IPS DF 19.7 (cell line): ENCODE measurements at places on chromosomes 13 and 19.

GRCh38 chr13:86932776-86933334 lies 738.3 kb upstream of the SLITRK5 start:
- peak; percentile 85 for DNase-seq

DNA sequence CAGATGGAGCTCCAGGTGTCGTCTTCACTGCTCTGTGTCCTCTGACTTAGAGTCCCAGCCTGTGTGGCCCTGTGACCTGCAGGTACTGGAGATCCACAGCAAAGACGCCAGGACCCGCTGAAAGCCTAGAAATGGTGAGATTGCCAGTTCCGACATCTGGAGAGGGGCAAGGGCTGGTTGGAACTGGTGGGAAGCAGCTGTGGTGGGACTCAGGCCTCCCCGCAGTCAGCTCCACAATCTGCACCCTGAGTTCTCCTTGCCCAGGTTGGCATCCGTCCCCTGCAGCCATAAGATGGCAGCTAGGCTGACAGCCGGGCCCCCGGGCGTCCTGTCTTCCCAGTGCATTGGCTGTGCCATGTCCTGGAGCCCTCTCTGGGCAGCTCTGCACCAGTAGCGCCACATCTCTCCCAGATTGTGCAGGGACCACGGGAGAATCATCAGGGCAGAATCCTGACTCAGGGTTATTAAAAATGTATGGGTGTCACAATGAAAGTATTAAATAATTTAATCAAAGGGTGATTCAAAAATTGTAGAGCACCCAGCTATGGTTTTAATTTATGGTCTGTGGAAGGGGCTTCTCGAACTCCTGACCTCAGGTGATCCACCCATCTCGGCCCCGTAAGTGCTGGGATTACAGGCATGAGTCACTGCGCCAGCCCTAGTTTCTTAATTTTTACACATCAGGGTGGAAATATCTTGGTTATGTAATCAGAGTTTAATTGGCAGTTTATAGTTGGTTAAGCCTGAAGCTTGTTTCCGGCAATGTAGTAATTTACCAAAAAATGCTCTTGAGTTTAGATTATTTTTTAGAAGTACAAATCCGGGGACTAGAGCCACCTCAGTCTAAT lies 32.2 kb upstream of the ZNF681 start:
- DNase-seq = no peak

- DNase-seq = no peak
Observed at GRCh38 chr13:48216204-48216711, 16.7 kb upstream of the ITM2B start.

DNA sequence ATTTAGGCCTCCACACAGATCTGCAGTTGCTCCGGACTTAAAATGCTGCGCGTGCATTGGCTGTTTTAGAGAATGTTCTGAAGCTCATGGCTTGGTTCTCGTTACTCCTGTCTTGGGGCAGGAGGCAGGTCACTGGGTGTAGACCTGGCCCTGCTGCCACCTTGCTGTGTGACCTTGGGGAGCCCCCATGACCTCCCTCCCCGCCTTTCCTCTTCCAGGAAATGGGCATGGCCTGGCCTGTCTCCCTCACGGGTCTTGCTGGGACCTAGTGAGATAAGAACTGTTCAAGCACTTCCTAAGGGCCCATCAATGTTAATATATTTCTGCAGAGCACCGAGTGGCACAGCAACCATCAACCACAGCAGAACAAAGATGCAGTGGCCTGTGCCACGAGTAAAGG lies 49.4 kb downstream of the KLF2 start:
- no peak for DNase-seq

DNA sequence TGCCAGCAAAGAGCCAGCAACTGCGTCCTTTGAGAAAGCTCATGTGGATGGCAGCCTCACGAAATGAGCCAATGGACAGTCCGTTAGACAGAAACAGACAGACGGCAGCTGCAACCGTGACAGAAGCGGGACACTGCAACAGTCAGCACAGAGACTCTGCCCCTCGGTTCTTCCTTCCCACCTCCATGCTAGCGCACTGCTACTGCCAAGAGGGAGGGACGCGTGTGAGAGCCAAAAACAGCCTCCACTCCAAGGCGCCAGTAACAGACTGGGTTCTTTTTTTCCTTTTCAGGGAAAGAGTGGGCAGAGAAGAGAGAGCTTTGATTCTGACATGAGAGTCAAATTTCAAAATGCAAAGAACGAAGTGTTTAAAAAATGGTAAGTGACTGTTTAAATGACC lies 77.5 kb downstream of the SERP2 start:
- no peak for DNase-seq

- DNase-seq = no peak
Observed at GRCh38 chr19:42269478-42270345, 660 bp downstream of the CIC start.

- DNase-seq = no peak
Observed at GRCh38 chr19:38675611-38676010, 28.2 kb downstream of the ACTN4 start.

DNA sequence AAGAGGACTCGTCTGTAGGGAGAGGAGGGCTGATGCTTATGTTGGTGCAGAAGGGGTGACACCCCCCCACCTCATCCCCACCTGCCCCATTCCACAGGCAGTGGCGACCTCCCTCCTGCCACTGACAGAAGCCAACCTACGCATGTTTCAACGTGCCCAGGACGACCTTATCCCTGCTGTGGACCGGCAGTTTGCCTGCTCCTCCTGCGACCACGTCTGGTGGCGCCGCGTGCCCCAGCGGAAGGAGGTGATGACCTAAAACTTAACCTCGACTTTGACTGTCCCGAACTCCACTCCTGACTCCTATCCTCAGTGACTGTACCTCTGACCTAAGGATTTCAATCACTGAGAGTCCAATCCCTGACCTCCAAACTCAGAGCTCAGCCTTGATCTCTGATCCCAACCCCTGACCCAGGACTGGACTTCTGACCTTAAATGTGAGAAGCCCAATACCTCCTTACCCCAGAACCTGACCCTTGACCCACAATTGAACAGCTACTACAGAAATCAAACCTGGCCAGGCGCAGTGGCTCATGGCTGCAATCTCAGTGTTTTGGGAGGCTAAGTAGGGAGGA lies 3.8 kb downstream of the SHFL start:
- DNase-seq = no peak

DNA sequence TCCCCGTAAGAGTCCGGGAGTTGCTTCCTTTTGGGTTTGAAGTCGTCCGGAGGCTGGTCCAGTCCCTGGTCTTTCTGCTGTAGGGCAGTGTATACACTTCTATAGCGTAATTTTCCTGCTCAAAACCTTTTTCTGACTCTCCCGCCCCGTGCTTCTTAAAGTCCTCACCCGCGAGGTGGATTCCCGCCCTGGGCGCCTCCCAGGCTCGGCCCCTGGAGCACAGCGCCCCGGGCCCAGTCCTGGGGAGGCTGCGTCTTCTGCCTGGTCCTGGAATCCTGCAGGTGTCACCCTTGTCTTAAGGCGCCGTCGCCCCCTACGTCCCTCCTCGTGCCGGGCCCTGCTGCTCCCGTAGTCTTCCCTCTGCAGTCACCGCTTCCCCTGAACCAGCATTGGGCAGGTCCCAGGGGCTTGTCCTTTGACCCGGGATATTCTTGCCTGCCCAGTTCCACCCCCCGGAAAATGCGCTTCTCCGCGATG lies 34.4 kb upstream of the ZNF808 start:
- peak; percentile 76 for DNase-seq

DNA sequence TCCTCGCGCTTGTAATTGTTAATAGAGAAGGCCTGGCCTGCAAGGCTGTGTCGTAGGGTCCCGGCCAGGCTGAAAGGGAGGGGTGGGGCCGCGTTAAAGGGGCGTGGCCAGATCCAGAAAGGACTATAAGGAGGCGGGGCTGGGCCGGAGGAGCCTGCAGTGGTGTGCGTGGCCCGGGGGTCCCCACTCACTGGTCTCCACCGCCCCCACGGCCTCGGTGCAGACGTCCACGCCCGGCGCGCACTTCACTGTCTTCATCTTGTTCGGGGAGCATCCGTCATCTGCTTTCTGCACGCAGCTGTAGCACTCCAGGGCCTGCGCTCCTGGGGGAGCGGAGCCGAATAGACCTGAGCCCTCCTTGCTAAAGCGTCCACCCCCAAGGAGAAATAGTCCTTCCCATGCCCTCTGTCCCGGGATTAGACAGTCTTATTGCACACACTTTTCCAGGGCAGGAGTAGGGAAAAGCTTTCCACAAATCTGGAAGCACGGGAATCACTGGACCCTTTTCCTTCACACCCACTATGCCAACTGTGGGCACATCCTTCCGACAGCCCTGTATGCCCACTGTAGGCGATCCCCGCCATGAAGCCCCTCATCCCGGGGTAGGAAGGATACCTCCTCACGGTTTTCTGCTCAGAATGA lies 1.2 kb downstream of the LYPD3 start:
- DNase-seq = no peak

GRCh38 chr13:99339736-99340397 lies 32.7 kb upstream of the GPR183 start:
- no peak for DNase-seq

DNA sequence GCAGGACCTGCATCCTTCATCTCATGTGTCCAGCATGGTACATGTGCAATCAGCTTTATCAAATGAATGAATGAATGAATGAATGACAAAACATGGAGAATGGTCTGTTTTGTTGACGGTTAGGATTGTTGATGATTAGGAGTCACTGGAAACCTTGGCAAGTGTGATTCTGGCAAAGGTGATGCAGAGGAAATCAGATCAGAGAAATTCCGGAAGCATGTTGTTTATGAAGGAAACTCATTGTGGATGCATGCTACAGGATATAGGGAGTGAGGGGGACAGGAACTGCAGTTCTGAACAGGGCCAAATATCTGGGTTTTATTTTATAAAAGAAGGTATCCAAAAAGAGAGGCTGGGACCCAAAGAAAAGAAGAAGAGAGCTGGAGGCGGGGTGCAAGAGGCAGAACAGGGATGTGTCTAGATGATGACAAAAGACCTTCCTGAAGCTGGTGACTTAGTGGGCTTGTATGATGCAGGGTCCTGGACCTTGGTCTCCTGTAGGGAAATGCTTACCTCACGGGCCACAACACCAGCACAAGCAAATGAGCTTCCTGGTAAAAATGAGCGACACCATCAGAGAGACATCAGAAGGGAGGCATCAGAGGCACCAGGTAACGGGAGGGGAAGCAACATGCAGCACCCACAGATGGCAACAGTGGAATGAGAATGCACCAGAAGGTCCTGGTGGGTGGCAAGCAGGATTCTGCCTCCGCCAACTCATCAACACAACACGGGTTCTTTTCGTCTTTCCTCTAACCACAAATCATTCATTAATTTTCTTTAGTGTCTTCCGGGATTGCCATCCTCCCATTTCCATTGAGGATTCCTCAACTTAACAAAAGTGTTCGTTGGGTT lies 159.6 kb downstream of the FOXO1 start:
- no peak for DNase-seq

- no peak for DNase-seq
Observed at GRCh38 chr13:110942248-110942981, 27.5 kb upstream of the ANKRD10 start.

DNA sequence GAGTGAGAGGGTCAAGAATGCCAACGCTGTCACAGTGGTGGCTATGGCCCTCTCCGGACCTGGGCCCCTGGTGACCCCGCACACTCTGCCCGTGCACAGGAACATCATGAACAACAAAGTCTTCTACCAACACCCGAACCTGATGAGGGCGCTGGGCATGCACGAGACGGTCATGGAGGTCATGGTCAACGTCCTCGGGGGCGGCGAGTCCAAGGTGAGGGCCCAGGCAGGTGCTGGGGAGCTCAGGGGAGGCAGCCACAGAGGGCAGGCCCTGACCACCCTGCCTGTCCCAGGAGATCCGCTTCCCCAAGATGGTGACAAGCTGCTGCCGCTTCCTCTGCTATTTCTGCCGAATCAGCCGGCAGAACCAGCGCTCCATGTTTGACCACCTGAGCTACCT lies 62.6 kb downstream of the RYR1 start:
- no peak for DNase-seq

DNA sequence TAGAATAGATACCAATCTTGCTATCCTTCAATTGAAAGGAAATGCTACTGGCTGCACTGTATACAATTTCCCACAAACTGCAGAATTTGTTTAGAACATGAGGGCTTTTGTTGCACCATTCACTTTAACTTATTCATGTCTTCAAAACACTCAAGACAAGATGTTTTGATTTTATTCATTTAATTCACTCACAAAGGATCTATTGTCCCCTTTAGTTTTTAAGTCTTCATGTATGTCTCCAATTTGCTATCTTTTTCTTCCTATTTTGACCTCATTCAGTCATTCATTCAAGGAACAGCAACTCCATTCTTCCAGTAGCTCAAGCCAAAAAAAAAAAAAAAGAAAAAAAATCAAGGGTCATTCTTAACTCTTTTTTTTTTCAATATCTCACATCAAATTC lies 130.6 kb upstream of the SOX21 start:
- no peak for DNase-seq

DNA sequence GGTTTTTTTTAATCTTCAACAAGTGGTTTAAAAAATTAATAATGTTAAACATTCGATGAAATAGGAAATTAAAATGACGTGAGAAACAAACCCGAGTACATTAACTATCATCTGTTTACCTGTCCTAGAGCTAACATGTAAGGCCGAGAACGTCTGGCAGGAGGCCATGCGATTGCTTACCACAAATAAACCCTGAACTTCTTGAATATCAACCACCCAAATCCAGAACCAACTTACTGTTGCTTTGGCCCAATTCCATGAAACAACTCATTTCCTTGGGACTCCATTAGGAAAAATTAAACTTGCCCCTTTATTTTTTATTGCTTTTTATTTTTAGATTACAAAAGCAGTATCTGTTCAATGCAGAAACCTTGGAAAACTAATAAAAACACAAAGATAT lies 228.9 kb upstream of the IRS2 start:
- DNase-seq = no peak

GRCh38 chr19:49851456-49852259 lies 699 bp downstream of the PTOV1 start:
- no peak for DNase-seq

GRCh38 chr13:51235756-51236490 lies 13.7 kb downstream of the FAM124A start:
- DNase-seq = no peak

DNA sequence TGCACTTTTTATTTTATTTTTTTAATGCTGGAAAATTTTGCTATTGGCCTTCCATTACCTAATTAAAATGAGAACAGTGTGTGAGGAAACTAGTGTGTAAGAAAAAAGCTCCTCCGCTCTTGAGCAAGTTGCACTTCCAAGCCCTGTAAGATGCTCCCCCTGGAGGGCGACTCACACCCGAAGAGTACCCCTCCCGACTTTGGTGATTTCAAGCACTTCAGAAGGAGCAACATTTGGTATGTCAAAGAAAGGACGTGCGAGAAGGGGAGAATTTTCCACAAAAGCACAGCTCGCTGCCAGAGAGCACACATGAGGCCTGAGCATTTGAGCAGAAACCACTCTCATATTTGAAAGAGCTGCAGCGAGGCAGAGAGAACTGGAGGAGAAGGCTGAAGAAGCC lies 504.4 kb downstream of the FGF9 start:
- no peak for DNase-seq

- DNase-seq = no peak
Observed at GRCh38 chr19:1229056-1229923, 8.5 kb downstream of the CBARP start.
